H9 (cell line): ENCODE measurements at places on chromosomes 2 and 18. TPM values are rescaled to one million over a fixed set of nuclear protein-coding genes. Genes with fewer than 3 reads are reported as not detected.

Gene HTR2B
- not detected in 2 replicates for total RNA-seq

Gene SLC4A3
- 10.7 and 11.1 TPM in 2 replicates for total RNA-seq

Gene RAB6D
- 0.18 TPM in 1 of 2 replicates, not detected in the other for total RNA-seq

Gene LIMS2
- 5.7 and 5.9 TPM in 2 replicates for total RNA-seq

Gene ADD2
- total RNA-seq, result 124 TPM in 2 replicates

Gene PDE11A
- total RNA-seq, result 0.13 and 0.37 TPM in 2 replicates

Gene SKOR2
- total RNA-seq, result 0.18 and 0.24 TPM in 2 replicates

Gene CGREF1
- 1.4 and 2.1 TPM in 2 replicates for total RNA-seq

Gene EFR3B
- total RNA-seq, result 7.0 and 7.2 TPM in 2 replicates

Gene ZNF521
- total RNA-seq, result 1.5 and 3.3 TPM in 2 replicates

Gene PLCD4
- total RNA-seq, result 0.18 and 0.42 TPM in 2 replicates

Gene NYAP2
- not detected in 2 replicates for total RNA-seq

Gene CAPN14
- total RNA-seq, result 0.07 and 0.09 TPM in 2 replicates

Gene NBEAL1
- 10.1 and 12.6 TPM in 2 replicates for total RNA-seq

Gene C1QL2
- 0.81 and 0.90 TPM in 2 replicates for total RNA-seq

Gene LAMA1
- total RNA-seq, result 28.7 and 28.8 TPM in 2 replicates

Gene LCT
- 0.04 TPM in 2 replicates for total RNA-seq

Gene OXER1
- total RNA-seq, result 1.6 TPM in 2 replicates

Gene FBLN7
- 1.3 and 1.4 TPM in 2 replicates for total RNA-seq

Gene CD8A
- not detected in 2 replicates for total RNA-seq

Gene LHCGR
- 0.33 and 0.44 TPM in 2 replicates for total RNA-seq

Gene ZNF396
- 0.94 and 1.2 TPM in 2 replicates for total RNA-seq

Gene L3MBTL4
- 1.9 and 2.0 TPM in 2 replicates for total RNA-seq

Gene CFC1B
- total RNA-seq, result 0.48 TPM in 1 of 2 replicates, not detected in the other

Gene HOXD11
- not detected in 2 replicates for total RNA-seq

Gene HOXD13
- not detected in 2 replicates for total RNA-seq

Gene IHH
- total RNA-seq, result 0.11 TPM in 1 of 2 replicates, not detected in the other

Gene GALR1
- 0.02 and 0.07 TPM in 2 replicates for total RNA-seq

Gene KCNF1
- total RNA-seq, result 3.2 and 4.8 TPM in 2 replicates

Gene BCL11A
- total RNA-seq, result 91.4 and 92.7 TPM in 2 replicates

Gene ABCG8
- not detected in 2 replicates for total RNA-seq

Gene ZNF24
- total RNA-seq, result 57.9 and 61.0 TPM in 2 replicates

Gene NT5DC4
- total RNA-seq, result not detected in 2 replicates

Gene IL18R1
- not detected in 2 replicates for total RNA-seq

Gene LYG1
- 0.31 and 0.37 TPM in 2 replicates for total RNA-seq

Gene FIGN
- total RNA-seq, result 12.9 and 14.6 TPM in 2 replicates

Gene ARHGAP28
- 7.9 and 9.2 TPM in 2 replicates for total RNA-seq

Gene GKN1
- not detected in 2 replicates for total RNA-seq

Gene APOB
- 0.26 TPM in 2 replicates for total RNA-seq

Gene FKBP7
- 4.5 and 4.8 TPM in 2 replicates for total RNA-seq

Gene LONRF2
- total RNA-seq, result 2.4 and 2.7 TPM in 2 replicates

Gene GCG
- not detected in 2 replicates for total RNA-seq

Gene DYNC2LI1
- 8.1 and 8.5 TPM in 2 replicates for total RNA-seq

Gene SCN3A
- total RNA-seq, result not detected in 2 replicates

Gene ACVR1C
- 0.81 and 1.0 TPM in 2 replicates for total RNA-seq

Gene KANSL3
- total RNA-seq, result 34.2 and 35.7 TPM in 2 replicates

Gene HNMT
- 1.3 and 1.9 TPM in 2 replicates for total RNA-seq

Gene TFCP2L1
- total RNA-seq, result 1.8 and 1.9 TPM in 2 replicates
